ENCODE measurements at places on chromosomes 1 and 21.

DNA sequence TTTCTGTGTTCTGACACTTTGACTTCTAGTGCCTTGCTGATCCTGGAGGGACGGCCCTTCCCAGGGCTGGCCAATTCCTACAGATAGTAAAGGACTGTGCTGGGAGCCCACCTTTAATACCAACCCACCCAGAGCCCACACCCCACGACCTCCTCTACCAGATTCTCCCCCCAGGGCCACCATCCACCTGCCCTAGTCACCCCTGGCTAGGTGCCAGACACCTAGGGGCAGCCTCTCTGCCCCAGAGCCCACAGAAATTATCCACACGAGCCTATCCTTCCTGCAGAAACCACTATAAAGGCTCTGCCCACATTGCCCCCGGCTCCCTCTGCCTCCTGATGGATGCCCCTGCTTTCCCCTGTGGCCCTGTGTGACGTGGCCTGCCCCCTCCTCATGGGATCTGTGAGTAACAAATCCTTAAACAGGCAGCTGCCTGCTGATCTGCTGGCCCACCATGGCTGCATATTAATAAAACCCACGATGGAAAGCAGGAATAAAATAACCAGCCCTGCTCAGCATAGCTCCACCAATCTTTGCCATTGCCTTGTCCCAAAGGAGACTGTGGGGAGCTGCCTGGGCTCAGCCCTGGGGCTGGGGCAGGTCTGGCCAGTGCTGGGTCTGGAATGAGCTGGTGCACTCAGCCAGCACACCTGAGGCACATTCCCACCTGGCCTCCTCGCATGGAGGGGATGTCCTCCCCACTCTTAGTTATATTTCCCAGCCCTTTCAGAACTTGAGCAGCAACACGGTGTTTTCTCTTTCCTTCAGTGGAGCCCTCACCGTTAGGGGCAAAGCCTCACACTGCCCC is 488.5 kb downstream of the NPHP4 start:
- DNase-seq, result no peak

- DNase-seq, result no peak
These were observed 24.6 kb downstream of the TRIM45 start for GRCh38 chr1:117096951-117097408.

DNA sequence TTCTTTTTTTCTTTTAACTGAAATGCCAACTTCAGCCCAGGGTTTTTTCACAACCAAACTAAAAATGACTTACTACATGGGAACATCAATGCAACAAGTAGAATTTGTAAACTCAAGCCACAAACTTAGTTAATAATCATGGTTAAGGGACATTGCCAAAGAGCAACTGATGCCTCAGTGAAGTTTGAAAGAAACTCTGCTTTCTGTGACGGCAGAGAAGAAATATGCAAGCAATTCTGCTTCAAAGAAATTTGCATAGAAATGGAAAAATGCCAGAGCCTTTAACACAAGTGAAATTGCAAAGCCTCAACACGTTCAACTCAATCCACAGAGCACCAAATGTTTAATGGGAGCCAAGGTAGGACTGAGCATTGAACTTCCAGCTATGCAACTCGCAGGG is 5.0 kb upstream of the CHD5 start:
- no peak for DNase-seq

GRCh38 chr1:53467391-53467790 is 8.2 kb downstream of the DMRTB1 start:
- no peak for DNase-seq
